Skin of body (tissue), 3 donors: ENCODE measurements at places on chromosomes 3 and 15.

DNA sequence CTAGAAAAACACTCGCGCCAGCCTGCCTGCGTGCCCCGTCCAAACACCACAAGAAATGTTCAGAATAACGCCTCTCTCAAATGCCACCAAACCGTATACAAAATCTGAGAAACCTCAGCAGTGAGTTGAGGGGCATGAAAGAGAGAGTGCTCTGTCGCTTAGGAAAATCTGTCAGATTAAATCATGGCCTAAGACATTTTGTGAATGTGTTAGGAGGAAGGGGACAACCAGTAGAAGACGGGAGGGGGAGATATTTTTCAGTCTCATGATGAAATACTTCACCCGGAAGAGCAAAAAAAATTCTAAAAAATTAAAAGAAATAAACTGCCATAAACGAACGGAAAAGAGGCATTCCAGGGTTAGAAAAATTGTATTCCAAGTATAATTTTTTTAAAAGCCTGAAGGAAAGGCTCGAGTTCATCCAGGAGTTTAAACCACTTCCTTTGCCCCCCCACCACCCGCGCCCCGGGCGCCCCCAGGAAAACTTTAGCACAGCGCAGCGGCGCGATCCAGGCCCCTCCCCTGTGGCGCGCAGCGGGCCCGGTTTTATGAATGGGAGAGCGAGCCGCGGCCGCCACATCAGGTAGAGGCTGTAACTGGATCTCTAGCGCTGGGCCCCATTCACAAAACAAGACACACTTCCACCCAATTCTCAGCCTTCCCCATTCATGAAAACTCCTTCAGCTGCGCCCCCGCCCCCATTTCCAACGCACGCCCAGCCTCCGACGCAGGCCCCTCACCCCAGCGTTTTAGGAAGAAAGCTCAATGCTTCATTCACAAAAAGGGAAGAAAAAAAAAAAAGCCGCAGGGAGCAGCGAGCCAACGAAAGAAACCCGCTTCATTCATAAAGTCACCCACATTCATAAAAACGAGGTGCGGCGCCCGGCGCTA lies 1.4 kb downstream of the ETV5 start:
- DNase-seq: peak; percentile 57

GRCh38 chr3:98613616-98614015 lies 20.2 kb upstream of the CPOX start:
- no peak for DNase-seq

DNA sequence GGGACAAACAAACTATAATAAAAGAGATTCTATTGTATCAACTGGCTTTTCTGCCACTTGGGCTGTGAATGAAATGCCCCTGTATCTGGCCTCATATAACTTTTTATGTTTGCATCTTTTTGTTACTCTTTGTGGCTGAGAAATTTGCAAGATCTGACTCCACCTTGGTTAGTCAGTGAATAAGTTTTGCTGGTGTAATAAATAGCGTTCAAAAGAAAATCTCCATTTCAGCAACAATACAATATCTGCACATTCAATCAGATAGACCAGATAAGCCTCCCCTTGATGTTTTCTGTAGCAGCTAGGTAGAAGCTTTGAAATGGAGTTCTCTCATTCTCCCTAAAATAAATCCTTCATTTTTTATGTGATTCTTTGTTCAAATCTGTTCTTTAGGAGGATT lies 12.0 kb downstream of the TRAT1 start:
- no peak for DNase-seq

- no peak for DNase-seq
Measured at GRCh38 chr3:94173673-94174434, 111.0 kb downstream of the NSUN3 start.

- DNase-seq: no peak
Measured at GRCh38 chr3:175179055-175179454, 319.9 kb downstream of the NAALADL2 start.

GRCh38 chr3:171005648-171006047 lies 20.9 kb downstream of the SLC2A2 start:
- no peak for DNase-seq

DNA sequence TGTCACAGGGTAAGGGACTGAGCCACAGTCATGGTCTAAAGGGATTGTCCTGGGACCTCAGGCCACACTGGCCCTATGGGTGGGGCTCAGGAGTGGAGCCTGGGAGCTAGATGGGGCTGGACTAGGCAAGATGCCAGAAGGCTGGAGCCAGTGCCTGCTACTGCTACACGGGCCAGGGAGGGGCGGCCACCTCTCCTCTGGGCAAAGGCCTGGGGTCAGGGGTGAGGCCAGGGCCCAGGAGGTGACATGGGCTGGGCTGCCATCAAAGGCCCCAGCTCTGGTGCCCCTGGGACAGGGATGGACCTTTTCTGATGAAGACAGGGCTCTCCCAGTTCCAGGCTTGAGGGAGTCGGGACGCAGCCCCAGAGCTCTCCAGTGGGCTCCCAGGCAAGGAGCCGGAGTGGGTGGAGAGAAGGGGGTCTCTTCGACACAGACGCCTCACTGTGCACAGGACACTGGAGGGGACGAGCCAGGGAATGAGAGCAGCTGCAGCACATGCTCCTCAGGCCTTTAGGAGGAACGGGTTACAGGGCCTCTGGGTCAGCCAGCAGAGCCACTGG lies 62.1 kb upstream of the IQSEC1 start:
- no peak for DNase-seq

DNA sequence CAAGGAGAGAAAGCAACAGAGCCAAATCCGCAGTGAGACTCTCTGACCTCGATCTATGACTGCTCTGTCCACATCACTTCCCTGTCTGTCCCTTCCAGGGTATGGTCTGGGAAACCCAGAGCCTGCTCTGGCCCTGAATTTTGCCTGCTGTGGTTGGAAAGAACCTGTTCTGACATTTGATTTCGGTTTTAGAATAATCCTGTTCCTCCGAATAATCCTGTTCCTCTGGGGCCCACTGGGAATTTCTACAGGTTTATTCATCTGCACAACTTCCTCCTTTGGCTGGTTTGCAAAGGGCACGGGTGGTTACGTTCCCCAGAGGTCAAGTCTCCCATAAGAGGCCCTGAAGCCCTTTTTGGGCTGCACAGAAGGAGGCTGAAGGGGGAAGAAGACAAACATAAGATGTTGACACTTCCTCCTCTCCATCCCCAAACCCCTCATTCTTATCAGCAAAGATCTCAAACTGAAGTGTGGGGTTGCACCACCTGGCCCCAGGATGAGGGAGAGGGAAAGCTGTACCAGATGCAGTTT lies 10.6 kb downstream of the LAMP3 start:
- DNase-seq: no peak

DNA sequence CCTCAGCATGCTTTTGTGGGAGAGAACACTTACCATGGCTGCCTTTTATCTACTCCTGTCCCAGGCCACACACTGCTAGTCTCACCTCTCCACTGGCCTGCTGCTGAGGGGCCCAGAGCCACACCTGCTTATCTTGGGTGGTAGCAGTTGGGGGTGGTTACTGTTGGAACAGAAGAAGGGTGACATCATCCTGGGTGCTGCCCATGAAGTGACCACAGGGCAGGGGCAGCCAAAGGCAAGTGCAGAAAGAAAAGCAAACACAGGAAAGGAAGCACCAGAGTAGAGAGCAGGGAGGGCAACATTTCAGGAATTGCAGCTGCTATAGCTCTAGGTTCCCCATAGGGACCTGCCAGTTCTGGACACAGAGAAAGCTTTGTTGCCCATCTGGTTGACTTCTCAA lies 345.2 kb downstream of the VPS13C start:
- no peak for DNase-seq

DNA sequence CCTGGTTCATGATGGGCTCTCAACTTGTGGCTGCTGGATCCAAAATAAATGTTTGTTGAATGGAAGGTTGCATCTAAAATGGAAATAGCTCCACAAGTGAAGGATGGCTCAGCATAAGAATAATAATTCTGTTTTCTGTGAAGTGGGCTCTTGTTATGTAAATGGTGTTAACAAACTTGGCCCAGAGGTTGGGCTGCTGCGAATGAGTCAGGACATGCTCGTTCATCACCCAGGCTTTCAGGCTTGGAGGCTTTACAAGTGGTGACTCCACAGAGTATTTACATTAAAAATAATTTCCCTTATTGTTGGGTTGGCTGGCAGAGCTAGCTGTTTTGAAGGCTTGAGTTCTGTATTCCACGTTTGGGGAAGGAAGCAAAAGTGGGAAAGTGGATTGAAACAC lies 60.5 kb downstream of the ITGB5 start:
- no peak for DNase-seq

DNA sequence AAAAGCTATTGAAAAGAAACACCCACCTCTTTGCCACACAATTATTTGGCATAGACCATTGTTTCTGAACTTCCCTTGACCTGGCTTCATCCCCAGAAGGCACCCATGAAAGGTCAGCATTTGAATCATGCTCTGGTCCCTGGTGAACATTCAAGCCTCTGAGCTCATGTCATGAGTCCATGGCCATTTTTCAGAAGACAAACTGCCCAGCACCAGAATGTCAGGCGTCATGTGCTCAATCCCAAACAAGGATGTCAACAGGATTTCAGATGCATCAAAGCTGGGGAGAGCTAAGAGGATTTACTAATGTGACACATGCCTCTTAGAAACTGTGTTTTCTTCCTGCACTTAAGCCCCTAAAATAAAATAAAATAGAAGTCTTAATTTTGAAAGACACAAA lies 41.3 kb downstream of the TMED3 start:
- DNase-seq: no peak

GRCh38 chr3:161274691-161275298 lies 53.7 kb downstream of the NMD3 start:
- DNase-seq: no peak

DNA sequence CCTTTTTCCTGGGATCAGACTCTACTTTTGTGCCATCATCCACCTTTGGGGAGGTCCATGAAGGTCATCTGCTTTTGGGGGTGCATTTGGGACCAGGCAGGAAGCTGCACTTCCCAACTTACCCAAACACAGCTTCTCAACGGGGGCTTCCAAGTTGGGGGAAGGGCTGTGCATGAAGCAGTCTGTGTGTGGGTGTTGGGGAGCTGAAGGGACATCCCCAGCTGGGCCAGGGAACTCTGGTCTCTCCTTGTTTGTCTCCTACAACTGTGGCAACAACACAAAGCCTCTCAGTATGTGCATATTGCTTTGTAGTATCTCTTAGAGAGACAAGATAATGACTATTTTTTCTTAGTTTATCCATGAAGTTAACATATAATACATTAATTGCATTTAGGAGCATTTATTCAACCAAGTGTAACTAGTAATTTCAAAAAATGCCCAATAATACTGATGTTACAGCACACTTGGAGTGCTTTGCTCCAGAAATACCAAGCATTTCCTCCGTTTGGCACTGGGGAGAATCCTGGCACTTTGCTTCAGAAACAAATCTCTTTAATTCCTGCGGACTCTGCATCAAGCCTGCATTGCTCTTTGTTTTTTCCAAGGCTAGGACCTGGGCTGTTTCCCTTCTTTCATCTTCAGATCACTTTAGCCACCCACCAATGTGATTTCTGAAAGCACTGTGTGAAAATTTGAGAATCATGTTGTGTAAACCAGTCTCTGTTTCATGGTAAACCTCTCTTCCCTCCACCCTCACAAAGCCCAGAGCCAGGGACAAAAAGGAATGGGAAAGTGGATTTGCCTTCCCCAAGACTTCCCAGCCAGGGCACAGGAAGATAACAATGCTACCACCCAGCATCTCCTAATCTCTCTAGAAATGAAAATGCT lies 126.2 kb upstream of the PFN2 start:
- no peak for DNase-seq

GRCh38 chr3:39126532-39127071 lies 19.1 kb downstream of the TTC21A start:
- DNase-seq: peak; percentile 38

DNA sequence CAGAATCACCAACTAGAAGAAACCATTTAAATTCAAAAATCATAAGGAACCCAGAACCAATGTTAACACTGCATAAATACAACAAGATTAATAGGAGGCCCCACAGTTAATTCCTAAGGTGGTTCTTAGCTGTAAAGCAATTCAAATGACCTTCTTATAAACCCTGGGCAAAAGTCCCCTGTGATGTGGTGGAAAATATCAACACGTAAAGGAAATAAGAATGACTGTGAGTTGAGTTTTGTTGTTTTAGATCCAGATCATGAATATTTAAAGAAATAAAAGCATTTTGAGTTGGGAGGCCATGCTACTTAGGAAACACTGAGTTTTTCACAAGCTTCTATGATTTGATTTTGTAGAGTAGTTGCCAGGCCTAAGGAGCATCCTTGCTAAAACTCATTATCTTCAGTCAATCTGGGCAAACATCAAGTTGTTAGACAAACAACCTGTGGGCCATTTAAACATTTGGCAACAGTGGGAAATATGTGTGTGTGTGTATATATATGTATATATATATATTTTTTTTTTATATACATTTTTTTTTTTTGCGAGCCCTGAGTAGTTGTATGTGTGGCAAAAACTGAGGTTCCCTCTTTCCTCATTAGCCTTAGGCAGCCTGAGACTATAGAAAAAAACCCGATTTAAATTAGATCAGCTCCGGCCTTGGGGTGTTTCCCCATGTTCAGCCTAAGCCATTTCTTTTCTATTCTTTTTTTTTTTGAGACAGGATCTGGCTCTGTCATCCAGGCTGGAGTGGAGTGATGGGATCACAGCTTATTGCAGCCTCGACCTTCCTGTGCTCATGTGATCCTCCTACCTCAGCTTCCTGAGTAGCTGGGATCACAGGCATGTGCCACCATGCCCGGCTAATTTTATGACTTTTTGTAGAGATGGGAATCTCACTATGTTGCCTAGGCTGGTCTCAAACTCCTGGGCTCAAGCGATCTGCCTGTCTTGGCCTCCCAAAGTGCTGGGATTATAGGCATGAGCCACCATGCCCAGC lies 8.0 kb upstream of the PXK start:
- no peak for DNase-seq
